ENCODE measurements at places on chromosomes 7 and 10.

- DNase-seq: no peak
These were observed 30.6 kb upstream of the RHOBTB1 start for GRCh38 chr10:60974463-60975149.

GRCh38 chr10:16742165-16742960 is 74.9 kb downstream of the RSU1 start:
- no peak for DNase-seq

DNA sequence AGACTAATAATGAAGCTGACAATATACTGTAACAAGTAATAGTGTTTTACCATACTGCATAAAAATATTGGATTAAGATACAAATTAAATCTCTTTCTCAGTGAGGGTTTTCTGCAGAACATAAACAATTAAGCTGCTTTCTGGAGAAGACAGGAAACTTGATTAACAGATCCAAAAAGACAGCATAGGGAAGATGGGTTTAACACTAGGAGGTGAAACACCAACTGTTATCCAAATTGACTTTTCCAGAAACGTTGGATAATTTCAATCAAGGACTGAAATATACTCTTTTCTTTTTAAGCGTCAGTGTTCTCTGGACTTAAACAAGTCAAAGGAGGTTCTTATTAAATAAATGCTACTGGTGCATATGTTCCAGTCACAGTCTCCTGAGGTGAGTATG is 45.3 kb upstream of the IMMP2L start:
- no peak for DNase-seq

GRCh38 chr7:96174812-96175211 is 147.1 kb downstream of the SLC25A13 start:
- no peak for DNase-seq

- no peak for DNase-seq
These were observed 160.7 kb downstream of the PTPN20 start for GRCh38 chr10:47071891-47072290.

DNA sequence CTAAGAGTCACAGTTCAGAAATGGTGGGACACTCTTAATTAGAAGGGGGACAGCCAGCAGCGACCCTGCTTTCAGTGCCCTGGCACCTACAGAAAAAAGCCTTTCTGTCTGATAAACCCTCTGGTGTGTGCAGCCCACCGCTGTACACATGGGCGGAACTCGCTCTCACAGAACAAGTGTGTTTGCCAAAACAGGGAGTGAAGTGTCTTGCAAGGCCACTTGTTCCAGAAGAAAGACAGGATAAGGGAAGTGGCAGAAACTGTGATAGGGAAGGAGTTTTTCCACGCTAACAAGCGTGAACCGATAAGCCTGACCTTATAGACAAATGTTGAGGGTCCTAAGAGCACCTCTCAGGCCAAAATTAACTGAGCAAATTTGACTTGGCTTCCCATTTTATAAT is 203.7 kb upstream of the TCF7L2 start:
- no peak for DNase-seq

- no peak for DNase-seq
These were observed 3.4 kb downstream of the DOCK4 start for GRCh38 chr7:112202816-112203215.

- DNase-seq: no peak
These were observed 27.5 kb downstream of the LRRC27 start for GRCh38 chr10:132359305-132360040.

GRCh38 chr10:18699849-18700840 is 40.9 kb downstream of the ARL5B start:
- DNase-seq: no peak

- no peak for DNase-seq
These were observed 255.4 kb downstream of the ELMO1 start for GRCh38 chr7:37193087-37193774.

GRCh38 chr10:50514995-50515394 is 108.8 kb downstream of the SGMS1 start:
- DNase-seq: no peak

GRCh38 chr10:98528166-98528804 is 81.5 kb upstream of the HPS1 start:
- DNase-seq: no peak

GRCh38 chr7:1579481-1580421 is 9.9 kb upstream of the PSMG3 start:
- DNase-seq: peak; percentile 92

GRCh38 chr10:3895045-3895631 is 110.1 kb upstream of the KLF6 start:
- no peak for DNase-seq

GRCh38 chr7:117225536-117225935 is 97.3 kb downstream of the WNT2 start:
- no peak for DNase-seq

DNA sequence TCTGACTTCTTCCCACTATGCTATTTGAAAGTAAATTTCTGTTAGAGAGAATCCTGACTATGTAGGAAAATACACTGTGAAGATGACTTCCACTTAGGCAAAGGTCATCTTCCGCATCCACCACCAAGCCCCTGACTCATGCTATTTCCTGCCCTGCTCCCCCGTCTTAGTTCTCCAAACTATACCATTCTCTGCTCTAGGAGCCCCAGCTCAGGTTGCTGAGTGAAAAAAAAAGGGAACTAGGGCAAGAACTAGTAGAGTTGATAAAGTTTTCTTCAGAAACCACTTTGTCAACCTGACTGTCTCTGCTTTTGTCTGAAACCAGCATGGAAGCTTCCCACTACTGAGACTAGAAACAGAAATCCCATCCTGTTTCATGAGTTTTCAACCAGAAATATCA is 96.9 kb downstream of the EVX1 start:
- no peak for DNase-seq

DNA sequence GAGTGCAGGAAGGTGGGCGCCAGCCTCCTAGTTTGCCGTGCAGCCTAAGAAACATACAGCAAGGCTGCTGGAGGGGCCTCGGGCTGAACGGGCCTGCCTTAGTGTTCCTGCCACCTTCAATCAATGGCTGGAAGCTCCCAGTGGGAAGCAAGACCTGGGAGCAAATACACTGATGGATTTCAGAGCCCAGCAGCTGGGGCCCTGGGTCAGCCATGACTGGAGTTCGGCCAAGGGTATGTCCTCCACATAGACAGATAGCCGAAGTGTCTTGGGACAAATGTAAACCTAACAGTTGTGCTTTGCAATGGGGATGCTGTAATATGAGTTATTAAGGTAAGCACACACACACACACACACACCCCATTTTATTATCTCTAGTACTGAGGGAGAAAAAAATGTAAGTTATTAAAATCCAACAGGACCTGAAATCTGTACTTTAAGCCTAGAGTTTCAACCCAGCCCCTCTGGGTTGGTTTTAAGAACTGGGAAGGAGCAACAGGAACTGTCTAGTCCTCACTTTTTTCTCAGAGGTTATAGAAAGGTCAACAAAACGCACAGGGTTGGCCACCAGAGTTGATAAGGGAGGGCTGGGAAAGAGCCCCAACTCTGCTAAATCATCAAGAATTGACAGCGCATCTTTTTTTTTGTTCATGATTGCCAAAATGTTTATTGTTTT is 50.0 kb upstream of the CELF2 start:
- no peak for DNase-seq

DNA sequence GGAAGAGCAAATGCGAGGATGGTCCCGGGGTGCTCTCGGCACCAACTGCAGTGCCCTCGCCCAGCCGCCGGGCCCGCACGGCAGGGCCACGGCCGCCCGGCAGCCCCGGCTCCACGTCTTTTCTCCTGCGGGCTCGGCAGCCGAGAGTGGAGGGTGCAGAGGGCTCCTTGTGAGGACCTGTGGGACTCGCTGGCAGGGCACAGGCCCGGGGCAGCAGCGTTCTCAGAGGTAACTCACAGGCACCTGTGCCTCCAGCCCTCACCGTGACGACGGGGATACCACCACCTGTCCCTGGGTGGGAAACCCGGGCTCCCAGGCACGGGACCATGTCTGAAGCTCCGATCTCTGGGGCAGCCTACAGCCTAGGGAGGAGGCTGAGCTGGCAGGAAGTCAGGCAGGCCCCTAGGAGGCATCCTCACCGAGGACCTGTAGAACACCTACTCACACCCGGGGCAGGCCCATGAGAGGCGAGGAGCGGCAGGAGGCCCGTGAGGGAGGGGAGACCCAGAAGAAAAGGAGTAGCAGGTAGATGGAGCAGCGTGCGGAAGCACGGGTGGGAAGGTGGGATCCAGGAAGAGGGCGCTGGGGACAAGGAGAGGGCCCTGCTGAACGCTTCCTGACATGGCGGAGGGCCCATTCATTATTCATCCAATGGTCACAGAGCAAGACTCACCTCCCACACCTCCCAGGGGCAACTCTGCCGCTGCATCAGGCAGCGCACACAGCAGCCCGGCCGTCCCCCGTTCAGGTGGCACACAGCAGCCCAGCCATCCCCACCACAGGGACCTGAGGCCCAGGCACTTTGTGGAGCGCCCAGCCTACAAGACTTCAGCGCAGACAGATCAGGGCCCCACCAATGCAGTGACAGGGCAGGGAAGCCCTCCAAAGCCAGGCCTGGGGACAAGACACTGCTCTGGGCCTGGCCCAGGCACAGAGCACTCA is 244.9 kb downstream of the MAD1L1 start:
- peak; percentile 62 for DNase-seq

DNA sequence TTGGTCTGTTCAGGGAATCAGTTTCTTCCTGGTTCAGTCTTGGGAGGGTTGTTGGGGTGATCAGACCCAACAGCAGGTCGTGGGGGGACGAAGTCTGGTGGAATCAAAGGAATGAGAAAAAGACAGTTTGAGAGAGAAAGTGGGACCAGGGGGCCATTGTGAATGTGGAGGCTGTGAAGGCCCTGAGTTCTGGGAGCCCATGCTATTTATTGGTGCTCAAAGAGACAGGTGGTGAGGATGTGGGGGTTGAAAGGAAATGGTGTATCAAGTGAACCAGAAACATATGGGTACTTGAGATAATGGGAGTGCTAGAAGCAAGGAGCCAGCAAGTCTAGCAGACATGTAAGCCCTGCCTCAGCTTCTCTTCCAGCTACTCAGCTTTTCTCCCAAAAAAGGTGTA is 84.1 kb downstream of the CCSER2 start:
- DNase-seq: no peak

GRCh38 chr7:143172354-143172753 is 10.9 kb upstream of the TAS2R39 start:
- DNase-seq: no peak

DNA sequence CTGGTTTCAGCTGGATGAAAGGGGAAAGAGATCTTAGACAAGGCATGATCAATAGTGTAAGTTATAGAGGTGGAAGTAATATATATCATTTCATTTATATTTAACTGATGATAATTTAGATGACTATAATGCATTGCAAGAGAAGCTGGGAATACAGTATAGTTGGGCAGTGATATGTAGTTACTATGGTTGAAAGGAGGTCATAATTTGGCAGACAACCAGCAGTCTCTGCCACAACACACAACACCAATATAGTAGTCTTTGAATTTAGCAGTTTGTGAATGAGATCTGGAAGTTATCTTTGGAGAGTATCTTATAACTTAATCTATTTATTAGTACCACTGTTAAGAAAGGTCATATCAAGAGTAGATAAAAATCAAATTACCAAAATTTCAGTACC is 39.9 kb downstream of the TAX1BP1 start:
- DNase-seq: no peak

Measured in activated CD4-positive, alpha-beta T cell treated with anti-CD3 and anti-CD28 coated beads, Interleukin-2, amount 10 ng/mL, durations not matched to agents 24 days and 14 days (primary cell).